HS-5 (cell line): ENCODE measurements at places on chromosomes 3 and 15.
A peak's percentile ranks its signal among the peaks of the same experiment; 100 is the strongest.

DNA sequence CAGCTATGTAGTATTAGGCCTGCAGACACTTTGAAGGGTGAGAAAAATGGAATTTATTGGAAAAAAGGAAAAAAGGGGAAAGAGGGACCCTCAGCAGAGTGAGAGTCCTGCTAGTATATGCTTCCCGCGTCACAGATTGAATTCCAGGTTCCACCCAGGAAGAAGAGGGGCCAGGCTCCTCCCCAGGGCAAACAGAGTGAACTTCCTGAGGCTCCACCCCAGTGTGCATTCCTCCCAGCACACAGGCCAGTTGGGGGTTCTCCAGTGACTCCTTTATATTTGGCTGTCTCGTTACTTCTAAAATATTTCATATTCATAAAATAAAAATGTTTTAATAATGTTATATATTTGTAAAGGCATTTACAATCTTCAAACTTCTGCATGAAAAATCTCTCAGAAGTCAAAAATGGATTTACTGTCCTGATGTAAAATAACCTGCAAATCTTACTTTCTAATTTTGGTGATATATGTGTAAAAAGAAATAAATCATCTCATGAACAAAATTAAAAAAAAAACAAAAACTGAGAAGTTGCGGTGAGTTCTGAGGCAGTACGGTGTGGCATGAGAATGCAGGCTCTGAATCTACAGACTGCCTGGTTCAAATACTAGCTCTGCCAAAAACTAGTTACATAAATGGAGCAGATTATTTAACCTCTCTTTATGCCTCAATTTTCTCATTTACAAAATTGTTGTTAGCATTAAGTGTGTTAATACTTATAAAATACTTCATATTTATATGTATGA, 175.8 kb upstream of the P2RY1 start:
- DNase-seq = no peak

DNA sequence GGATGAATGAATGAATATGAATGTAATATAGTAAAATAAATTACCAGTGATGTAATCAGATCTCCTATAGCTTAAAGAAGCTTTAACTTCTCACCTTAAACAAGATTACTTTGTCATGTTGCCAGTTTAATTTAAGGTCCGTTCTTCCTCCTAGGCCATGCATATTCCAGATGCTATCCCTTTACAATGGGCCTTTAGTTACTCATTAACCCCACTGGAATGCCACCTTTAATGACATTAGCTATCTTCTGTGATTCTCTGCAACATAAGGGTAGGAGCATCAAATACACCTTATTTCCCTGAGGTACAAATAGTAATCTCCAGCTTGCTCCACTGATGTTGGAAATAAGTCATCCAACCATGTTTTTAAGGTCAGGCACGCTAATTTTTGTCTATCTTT, 63.0 kb upstream of the TIMP4 start:
- no peak for DNase-seq

DNA sequence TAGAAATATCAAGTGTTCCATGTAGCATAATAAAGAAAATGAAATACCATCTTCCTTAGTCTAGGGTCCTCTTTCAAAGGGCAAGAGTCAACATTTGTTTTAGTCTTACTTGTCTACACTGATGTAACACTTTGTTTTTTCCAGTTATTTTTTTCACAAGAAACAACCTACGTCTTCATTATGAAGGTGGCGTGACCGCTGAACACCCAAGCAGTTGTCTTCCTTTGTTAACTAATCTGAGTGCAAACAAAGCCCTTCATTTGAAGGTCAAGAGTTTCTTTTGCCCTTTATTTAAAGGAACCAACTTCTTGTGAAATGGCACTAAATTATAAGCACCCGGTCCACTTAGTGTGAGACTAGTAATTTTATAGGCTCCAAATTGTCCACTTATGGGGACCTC, 73.2 kb downstream of the CD47 start:
- DNase-seq = no peak

DNA sequence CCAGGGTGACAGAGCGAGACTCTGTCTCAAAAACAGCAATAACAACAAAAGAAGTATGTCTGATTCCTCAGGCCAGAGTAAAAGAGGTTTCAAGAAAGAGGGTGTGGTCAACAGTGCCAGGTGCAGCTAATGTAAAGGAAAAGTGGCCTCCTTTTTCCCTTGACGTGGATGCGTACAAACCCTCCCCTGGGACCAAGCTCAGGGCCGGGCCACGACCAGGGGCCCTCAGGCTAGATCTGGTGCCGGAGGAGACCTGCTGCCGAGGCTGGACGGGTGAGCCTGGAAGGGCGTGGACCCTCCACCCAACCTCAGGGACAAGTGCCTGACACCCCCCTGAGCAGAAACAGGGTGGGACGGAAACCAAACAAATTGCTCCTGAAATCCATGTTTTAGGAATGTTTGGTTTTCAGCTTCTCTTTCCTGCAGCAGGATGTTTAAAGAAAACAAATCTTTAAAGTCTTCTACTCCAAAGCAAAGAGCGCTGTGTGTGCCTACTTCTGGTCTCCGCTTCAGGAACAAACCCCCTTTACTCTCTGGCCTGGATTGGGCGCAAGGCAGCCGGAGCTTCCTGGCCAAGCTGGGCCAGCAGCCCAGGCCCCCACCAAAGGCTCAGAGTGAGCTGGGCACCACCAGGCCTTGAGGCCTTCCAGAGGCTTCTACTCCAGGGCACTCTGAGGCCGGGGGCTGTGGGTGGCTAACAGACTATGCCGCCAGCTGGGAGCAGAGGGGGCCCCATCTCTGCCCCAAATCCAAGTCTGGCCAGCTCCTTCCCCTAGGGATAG, 21.4 kb downstream of the ZDHHC19 start:
- DNase-seq = no peak

- DNase-seq = no peak
Measured at GRCh38 chr3:48247401-48247811, 6.5 kb downstream of the ZNF589 start.

GRCh38 chr15:84387086-84387485, 151.5 kb downstream of the GOLGA6L4 start:
- DNase-seq = no peak

DNA sequence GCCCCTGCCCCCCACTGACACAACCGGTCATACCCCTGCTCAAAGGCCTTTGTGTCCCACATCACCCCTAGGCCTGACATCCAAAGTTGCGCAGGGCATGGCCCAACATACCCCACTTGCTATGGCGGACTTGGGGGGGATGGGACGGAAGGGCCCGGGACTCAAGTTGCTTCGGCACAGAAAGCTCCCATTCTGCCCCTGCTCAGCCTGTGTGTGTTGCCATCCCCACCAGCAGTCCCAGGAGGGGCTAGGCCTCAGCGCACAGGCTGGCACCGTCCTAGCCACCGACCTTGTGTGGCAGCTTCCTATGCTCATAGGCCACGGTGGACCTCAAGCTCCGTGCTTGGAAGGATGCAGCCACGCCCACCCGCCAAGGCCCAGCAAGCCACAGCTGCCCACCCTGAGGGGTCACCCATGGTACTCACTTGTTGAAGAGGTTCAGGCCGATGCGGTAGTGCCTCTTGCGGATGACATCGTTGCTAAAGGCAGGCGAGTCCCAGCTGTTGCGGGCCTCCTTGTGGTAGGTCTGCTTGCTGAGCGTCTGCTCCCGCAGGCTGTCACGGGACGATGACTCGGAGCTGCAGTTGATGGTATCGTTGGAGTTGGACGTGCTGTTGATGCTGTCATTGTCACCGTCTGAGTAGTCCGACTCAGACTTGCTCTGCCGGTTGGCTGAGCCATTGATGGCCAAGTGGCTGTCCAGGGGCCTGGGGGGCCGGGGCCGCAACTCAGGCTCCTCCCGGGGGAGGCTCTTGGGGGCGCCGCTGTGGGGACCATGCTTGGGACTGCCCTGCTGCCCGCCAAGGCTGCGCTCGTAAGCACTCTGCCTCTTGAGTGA, 93.9 kb upstream of the RPL32 start:
- no peak for DNase-seq

GRCh38 chr3:8319935-8320634, 181.5 kb upstream of the LMCD1 start:
- DNase-seq = peak; percentile 79

DNA sequence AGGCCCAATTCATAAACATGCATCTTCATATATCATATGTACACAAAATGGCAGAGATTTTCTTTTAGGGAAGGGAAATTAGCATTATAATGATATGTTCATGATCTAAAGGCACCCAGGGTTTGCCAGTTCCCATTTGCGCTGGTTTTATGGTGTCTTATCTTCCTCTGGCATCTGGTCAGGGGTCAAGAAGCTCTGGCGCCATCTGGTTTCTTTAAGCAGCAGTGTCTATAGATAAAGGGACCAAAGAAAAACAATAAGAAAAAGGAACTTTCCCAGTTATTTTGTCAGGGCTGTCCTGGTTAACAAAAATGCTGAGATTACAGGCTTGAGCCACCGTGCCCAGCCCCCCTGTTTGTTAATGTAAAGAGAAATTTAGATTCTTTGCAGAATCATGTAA, 3.3 kb upstream of the DCP1A start:
- no peak for DNase-seq

DNA sequence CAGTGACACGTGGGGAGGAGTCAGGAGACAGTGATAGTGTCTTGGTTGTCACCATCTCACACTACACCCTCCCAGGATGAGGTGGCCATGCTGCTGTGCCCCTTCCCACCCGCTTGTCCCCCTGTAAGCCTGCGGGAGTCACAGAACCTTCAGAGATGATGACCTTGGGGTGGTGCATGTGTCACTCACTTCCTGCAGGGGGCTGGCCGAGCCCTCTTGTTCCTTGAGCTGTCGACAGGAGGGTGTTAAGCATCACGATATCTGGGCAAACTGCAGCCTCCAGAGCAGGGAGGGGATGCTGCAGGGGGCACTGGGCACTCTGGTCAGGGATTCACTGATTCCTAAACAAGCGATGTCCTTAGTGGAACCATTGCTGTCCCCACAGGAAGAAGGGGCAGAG, 27.7 kb downstream of the FAH start:
- DNase-seq = no peak

- DNase-seq = no peak
Measured at GRCh38 chr15:90871139-90871715, 2.8 kb downstream of the FURIN start.

DNA sequence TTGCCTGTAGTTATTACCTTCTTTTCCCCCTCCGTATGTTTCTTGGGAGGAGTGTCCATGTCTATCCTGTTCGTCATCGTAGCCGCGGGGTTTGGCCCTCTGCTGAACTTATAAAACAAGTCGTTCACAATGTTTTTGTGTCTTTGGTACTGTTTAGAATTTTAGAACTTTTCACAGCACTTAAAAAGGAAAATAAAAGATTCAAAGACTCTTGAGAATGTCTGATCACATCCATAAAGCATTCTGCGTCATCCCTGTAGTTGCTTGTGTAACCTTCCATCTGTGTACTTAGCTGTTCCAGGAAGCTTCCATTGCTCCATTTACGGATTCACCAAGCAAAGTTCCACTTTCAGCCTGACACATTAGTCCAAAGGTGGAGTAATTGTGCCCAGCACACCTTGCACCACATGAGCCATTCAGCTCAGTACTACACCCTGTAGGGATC, 677.1 kb upstream of the NR2F2 start:
- no peak for DNase-seq

DNA sequence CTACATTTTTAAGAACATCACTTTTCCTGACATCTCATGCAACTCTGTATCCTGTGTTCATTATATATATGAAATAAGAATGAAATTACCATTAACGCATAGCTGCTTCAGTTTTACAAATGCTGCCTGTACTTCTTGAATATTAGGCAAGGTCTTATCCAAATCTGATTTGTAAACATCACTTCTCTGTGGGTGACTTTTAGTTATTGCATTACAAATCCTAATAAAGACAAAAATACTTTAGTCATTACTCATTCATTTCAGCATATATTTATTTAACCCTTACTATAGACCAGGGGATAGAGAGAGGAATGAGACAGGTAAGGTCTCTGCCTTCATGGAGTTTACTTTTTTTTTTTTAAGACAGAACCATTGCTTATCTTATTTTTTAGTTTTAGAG, 36.8 kb downstream of the MTMR10 start:
- DNase-seq = no peak

DNA sequence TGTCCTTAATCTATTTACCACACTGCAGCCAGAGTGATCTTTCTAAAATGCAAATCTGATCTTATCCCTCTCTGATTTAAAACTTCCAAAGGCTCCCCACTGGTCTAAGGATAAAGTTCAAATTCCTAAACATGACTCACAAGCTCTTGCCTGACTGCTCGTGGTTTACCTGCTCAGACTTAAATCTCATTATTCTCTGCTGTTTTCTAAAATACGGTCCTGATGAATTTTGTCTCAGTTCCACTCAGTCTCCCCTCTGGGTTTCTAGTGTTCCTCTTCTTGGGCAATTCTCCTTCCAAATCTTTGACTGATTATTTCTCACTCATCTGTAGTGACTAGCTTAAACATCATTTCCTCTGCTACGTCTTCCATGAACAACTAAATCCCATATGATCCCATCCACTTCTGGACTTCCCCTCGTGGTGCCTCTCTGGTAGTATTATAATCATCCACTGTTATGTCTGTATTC, 108.3 kb downstream of the P3H2 start:
- DNase-seq = peak; percentile 41

DNA sequence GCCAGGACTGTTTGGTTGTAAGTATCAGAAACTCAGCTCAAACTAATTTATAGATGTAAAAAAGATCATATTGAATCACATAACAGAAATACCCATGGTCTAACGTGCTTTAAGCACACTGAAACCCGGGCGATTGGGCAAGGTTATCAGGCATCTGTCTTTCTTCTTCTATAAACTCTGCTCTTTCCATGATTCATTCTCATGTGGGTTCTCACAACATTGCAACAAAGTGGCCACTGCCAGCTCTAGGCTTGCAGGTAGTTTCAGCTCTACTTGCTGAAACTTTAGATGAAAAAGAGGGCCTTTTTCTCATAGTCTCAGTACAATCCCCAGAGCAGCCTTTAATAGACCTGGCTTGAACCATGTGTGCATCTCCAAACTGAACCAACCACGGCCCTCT, 456.1 kb downstream of the MFSD1 start:
- no peak for DNase-seq

DNA sequence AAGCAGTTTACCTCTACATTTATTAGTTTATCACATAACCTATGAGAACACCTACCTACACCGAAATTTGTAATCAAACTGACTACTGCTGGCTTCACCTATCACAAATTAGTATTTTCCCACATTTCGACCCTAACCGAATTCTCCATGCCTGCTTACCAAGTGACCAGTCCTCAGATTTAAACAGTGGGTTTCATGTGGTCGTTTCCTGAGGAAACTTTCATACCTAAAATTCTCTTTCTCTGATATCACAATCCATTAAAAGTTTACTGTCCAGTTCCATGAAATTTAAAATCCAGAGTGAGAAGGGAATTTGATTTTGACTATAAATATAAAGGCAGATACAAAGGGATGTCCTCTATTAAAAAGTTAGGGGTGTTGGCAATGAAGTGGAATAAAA, 1.9 kb downstream of the PLOD2 start:
- no peak for DNase-seq

- DNase-seq = no peak
Measured at GRCh38 chr15:40249477-40250303, 10.8 kb downstream of the PAK6 start.

DNA sequence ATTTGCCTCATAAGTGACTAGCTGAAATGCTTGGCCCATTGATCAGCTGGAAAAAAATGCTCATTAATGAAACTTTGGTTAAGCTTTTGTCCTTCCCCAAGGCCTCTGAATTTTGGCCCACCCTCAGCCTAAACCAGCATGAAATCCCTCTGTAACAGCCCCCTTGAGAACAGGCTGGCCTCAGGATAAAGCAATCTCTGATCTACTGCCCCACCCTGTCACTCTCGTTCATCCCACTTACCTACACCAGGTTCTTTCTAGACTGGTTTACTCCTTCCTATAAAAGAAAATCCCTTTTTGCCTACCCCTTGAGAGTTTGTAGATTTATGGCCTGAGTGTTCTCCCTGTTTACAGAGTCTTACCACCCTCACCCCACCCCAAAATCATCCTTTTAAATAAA, 3.4 kb upstream of the AEN start:
- no peak for DNase-seq
